ENCODE measurements at places on chromosomes 12 and 14.

GRCh38 chr12:112900298-112901145, 6.2 kb upstream of the OAS1 start:
- DNase-seq, result no peak

DNA sequence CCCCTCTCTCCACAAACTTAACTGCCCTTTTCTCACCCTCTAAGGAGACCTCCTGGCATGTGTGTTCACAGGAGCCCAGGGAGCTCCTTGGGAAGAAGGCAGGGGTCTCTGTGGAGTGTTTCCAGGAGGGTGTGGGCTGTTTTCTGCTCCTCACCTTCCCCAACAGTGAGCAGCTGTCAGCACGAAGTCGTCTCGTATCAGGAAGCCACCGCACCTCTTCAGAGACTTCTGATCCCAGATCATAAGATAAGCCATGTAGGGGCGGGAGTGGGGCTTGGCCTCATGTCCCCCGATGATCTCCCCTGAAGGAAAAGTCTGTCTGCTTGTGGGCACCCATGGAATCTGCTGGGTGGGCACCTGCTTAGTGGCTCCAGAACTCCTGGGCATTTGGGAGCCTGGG, 1.2 kb downstream of the GZMB start:
- no peak for DNase-seq

DNA sequence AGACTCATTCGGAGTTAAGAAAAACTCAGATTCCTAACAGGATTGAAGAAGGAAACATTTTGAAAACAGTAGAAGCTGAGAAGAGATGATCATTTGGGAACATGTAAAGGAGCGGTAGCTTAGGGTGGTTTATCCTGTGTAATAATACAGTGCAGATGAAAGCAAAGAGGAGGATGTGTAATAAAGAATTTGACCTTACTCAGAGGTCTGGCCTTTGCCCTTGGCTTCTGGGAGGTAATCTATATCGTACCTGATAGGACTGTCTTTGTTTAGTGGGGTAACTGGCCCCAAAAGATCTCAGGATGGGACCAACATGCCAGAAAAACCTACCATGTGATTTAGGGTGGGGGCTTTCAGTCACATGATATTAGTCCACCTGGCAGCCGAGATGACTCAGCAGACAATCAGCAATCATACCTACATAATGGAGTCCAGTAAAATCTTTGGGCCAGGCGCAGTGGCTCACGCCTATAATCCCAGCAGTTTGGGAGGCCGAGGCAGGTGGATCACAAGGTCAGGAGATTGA, 23.3 kb upstream of the KLHL42 start:
- no peak for DNase-seq

GRCh38 chr12:75058228-75058627, 151.4 kb downstream of the KCNC2 start:
- DNase-seq, result no peak

DNA sequence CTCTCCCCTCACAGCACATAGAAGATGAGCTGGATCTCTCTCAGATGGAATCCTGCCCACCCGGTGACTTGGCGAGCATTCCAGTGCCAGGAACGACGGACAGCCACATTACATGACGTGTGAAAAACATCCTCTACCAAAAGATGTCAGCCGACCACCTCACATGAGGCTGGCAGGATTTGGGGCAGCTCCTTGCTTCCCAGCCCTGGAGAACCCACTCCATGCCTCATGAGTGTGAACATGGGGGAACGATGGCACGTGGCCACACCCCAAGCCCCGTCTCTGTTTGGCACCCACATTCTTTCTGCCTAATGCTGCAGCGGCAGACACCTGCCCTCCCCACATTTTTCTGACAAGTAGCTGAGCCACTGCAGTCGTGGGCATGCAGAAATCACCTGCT, 202.5 kb downstream of the CALM1 start:
- no peak for DNase-seq

GRCh38 chr12:100926669-100927248, 132.2 kb downstream of the ANO4 start:
- no peak for DNase-seq

Data from lower lobe of right lung (tissue), 2 donors.